Glutamatergic neuron (in vitro differentiated cells): ENCODE measurements at places on chromosomes 16 and 17. TPM values are rescaled to one million over a fixed set of nuclear protein-coding genes. Genes with fewer than 3 reads are reported as not detected.

The ETV4 gene
- total RNA-seq = not detected

The FOXF1 gene
- total RNA-seq = not detected

GRCh38 chr17:67421869-67422273 is 44.8 kb downstream of the PITPNC1 start:
- no peak overlapping the region for H3K4me3 ChIP-seq
- peaks cover 6% of the 10 kb centered on the region for H3K27me3 ChIP-seq
- no peak for DNase-seq
- H3K36me3 ChIP-seq = peaks cover 5% of the 10 kb centered on the region
- H3K4me1 ChIP-seq = no peaks in the 10 kb centered on the region
- no peak overlapping the region for H3K27ac ChIP-seq

GRCh38 chr16:3878610-3879009 is 1.9 kb downstream of the CREBBP start:
- peaks cover 11% of the 10 kb centered on the region for H3K27me3 ChIP-seq
- peaks cover 53% of the 10 kb centered on the region for H3K4me1 ChIP-seq

- peak overlapping the region; percentile 79 for H3K4me3 ChIP-seq
- peaks cover 11% of the 10 kb centered on the region for H3K27me3 ChIP-seq
- DNase-seq = no peak
- peaks cover 40% of the 10 kb centered on the region for H3K4me1 ChIP-seq
- peak overlapping the region; percentile 96 for H3K27ac ChIP-seq
Measured at GRCh38 chr17:65532101-65532890, 29.2 kb downstream of the AXIN2 start.
